ENCODE measurements at places on chromosomes 7 and 10.

DNA sequence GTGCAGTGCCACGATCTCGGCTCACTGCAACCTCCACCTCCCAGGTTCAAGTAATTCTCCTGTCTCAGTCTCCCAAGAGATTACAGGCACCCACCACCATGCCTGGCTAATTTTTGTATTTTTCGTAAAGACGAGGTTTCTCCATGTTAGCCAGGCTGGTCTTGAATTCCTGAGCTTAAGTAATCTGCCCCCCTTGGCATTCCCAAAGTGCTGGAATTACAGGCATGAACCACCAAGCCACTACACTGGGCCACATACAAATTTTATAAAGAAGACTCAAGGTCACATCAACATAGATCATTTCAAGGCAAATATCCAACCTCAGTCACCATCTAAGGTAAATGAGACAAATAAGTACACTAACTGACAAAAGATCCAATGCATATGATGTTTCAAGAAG, 32.1 kb downstream of the IGF2BP3 start:
- no peak for DNase-seq

DNA sequence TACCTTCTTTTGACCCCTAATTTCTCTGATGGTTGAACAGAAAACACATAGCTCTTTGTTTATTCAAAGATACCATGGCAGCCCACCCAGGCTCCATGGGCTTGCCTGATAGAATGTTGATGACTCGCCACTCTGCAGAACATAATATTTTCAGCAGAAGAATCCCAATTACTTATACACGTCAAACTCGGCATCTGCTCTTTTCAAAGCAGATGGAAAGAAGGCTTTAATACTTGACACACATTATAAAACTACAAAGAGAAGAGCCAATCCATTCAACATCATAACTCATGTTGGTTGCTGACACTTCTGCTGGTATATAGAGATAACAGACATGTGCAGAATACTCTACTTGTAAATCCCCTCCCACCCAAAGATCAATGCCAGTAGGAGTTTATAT, 69.0 kb downstream of the FOXI2 start:
- DNase-seq, result no peak

DNA sequence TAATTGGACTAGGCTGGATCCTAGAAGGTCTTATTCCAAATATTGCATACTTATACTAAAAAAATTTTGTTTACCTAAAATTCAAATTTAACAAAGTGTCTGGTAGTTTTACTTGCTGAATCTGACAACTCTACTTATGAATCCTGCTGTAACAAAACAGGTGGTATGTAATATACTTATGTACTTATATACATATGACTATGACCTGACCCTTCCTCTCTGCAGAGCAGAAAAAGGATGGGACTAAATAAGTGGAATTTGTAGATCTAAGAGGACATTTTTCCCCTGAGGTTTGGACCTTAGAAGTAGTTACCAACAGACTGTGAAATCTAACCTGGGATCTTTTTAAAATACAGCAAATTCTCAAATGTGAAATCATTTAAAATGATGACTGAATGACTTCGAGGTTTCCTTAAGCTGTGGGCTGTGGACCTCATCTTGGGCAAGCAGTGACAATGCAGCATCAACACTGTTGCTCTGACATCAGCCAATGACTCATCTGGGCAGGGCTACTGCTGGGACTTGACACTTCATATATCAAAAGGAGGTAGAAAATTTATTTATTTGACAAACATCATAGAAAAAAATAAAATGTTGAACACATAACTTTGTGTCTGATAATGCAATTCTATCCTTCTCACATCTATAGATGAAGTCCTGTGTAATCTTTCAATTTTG, 73.6 kb downstream of the RELN start:
- DNase-seq, result no peak

GRCh38 chr10:56912043-56912442, 551.0 kb upstream of the ZWINT start:
- no peak for DNase-seq

DNA sequence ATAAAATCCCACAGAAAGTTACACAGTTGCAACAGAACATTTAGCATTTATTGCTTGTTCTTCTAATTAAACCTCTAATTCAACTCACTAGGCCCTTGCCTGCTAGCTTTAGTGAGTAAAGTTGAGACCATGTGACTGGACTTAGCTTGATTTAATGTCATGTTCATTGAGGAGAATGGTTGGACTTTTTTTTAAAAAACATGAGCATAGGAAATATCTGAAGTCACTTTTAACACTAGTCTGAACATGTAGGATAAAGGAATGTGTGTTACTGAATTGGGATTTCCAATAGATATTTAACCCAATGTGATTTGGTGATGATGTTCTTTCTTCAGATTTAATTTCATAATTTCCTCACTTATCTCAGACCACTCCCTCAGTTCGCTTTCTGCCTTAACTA, 24.6 kb upstream of the GLCCI1 start:
- DNase-seq, result no peak

GRCh38 chr10:17115683-17116082, 13.9 kb downstream of the CUBN start:
- DNase-seq, result no peak

DNA sequence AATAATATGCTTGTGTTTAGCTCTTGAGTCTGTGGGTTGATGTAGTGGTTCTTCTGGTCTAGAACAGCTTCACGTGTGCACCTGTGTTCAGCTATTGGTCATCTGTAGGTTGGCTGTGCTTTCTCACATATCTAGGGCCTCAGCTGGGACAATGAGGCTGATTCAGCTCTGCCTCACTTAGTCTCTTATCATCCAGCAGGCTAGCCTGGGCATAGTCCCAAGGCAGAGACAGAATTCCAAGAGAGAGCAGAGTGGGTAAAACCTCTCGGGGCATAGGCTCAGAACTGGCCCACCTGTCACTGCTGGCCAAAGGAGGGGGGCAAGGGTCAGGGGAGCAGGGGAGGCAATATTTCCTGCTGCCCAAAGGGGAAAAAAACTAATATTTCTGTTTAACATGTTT, 32.0 kb upstream of the MXI1 start:
- DNase-seq, result no peak

GRCh38 chr10:75600833-75601232, 169.4 kb downstream of the LRMDA start:
- no peak for DNase-seq

DNA sequence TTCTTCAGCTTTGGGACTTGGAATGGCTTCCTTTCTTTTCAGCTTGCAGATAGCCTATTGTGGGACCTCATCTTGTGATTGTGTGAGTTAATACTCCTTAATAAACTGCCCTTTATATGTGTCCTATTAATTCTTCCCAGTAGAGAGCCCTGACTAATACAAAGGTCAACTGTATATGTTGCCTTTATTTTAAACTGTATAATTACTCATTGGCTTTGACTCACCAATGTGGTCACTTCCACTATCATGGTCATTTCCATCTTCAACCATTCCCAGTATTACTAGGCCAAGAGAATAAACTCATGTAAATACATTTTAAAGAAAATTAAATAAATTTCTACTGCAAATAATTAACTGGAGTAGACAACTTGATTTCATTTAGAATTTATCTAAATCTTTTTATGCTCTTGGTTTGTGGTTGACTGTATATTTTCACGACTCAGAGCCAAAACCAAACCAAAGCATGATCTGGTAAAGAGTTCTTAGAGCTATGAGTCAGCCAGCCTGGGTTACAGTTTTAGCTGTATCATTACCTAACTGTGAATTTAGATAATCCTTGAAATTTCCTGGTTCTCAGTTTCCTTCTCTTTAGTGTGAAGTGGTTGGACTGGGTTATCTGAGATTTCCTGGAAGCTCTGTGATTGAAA, 188.4 kb downstream of the PPP1R3A start:
- DNase-seq, result no peak
